ENCODE measurements at places on chromosomes 13 and 19. TPM values are rescaled to one million over a fixed set of nuclear protein-coding genes. Genes with fewer than 3 reads are reported as not detected.

Gene ZNF728
- not detected for total RNA-seq

Gene BBC3
- total RNA-seq, result 46.8 TPM

Gene GPR12
- not detected for total RNA-seq

Gene ZNF66
- 2.9 TPM for total RNA-seq

GRCh38 chr19:43265664-43266025, 3.7 kb downstream of the PSG9 start:
- DNase-seq, result no peak

GRCh38 chr19:48826606-48827020, 9.7 kb downstream of the HSD17B14 start:
- DNase-seq, result no peak

Data from kidney epithelial cell (primary cell).